ENCODE measurements at places on chromosomes 3 and 15.

GRCh38 chr3:194472290-194472920, 14.4 kb downstream of the ATP13A3 start:
- DNase-seq, result no peak

DNA sequence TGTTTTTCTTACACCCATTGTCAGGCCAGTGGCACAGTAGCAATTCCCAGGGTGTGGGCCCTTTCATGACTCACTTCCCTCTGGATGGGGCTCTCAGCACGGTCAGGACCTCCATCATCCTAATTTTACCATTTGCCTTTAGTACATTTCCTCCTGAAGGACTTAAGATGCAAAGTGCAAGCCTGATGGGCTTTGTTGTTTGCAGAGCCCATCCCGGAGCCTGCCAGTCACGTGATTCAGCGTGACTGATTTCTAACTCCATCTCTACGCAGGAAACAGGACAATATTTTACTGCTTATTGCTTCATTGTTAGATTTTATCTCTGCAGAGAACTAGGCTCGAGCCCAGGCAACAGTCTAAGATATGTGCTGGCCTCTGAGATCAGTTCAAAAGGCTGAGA, 223.7 kb downstream of the PDZRN3 start:
- no peak for DNase-seq

GRCh38 chr15:92636401-92636907, 19.1 kb downstream of the FAM174B start:
- no peak for DNase-seq

- DNase-seq, result no peak
These were observed 15.8 kb upstream of the ABTB1 start for GRCh38 chr3:127656906-127657305.

- no peak for DNase-seq
These were observed 6.3 kb downstream of the TBL1XR1 start for GRCh38 chr3:177190756-177191681.

DNA sequence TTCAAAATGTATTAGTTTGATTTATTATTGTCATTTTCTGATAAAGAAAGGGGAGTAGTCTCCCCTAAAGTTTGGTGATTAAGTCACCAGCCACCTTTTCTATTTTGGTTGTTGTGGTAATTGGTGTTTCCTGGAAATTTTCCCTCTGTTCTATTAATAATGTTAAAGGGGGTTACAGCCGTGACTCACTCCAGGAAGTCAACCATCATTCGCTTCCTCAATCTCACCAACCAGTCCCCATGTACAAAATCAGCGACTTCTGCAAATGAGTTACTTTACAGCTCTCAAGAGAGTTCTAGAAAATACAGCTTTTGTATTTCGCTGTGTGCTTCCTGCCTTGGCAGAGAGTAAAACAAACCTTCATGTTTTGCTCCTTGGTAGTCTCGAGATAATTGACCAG, 285.1 kb downstream of the LPP start:
- DNase-seq, result peak; percentile 2

GRCh38 chr3:130341388-130341787, 4.1 kb upstream of the COL6A5 start:
- DNase-seq, result no peak

GRCh38 chr3:187725653-187726370, 19.5 kb downstream of the BCL6 start:
- no peak for DNase-seq

DNA sequence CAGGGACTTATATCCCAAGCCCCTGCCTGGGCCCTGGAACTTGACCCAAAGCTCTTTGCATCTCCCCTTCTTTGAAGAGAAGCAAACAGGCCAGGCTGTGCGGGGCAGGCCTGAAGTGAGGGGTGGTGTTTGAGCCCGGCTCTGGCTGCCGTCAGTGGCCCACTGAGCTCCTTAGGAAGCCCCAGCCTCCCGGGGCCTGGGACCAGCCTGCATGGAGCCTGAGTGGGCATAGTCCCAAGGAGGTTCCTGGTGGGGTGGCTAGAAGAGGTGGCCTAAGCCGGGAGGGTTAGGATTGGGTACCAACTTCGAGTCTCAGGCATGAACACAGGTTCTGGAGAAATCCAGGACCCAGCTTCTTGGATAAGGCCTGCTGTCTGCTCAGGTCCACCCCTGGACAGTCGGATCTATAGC, 6.4 kb downstream of the TMIE start:
- no peak for DNase-seq

- DNase-seq, result no peak
These were observed 85.5 kb upstream of the LRTM1 start for GRCh38 chr3:55013145-55013925.

DNA sequence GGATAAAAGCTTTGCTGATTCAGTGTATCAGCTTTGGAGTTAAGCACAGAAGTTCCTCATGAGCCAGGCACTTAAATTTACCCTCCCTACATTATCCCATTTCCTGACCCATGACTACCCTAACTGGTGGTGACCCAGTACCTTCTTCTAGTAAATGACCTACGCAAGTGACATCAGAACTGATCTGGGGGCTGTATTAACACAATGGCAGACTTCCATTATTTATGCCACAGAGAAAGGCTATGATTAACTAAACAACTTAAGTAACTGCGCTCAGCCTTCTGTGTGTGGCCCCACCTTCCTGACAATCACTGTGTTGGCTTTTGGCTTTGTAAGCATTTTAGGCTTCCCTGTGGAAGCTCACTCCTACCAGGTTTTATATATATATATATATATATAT, 1.9 kb downstream of the MB21D2 start:
- DNase-seq, result no peak

GRCh38 chr15:90829942-90830440, 38.4 kb upstream of the FURIN start:
- DNase-seq, result no peak

GRCh38 chr15:25785641-25786025, 77.5 kb downstream of the ATP10A start:
- DNase-seq, result no peak

DNA sequence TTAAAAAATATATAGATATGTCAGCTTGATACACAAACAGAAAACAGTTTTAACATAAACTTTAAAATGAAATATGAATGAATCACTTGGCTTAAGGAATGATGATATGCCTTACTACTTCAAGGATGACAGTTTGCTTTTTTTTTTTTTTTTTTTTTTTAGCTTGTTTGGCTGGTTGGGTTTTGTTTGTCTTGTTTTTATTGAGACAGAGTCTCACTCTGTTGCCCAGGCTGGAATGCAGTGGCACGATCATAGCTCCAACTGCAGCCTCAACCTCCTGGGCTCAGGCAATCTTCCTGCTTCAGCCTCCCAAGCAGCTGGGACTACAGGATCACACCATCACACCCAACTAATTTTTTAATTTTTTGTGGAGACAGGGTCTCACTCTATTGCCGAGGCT, 14.5 kb downstream of the LRRC2 start:
- no peak for DNase-seq

DNA sequence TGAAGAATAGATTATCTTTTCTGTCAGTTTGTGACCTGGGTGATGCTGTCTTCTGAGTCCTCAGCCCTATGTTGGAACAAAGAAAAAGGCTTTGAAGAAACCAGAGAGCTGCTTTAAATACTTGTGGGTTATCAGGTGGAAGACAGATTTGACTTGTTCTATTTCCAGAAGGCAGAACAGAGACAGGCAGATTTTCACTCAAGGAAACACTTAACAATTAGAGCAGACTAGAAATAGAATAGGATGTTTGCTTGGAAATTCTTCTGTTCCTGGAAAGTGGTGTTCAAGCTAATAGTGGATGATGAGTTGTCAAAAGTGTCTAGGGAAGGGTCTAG, 219.4 kb downstream of the UBE2E2 start:
- DNase-seq, result no peak

DNA sequence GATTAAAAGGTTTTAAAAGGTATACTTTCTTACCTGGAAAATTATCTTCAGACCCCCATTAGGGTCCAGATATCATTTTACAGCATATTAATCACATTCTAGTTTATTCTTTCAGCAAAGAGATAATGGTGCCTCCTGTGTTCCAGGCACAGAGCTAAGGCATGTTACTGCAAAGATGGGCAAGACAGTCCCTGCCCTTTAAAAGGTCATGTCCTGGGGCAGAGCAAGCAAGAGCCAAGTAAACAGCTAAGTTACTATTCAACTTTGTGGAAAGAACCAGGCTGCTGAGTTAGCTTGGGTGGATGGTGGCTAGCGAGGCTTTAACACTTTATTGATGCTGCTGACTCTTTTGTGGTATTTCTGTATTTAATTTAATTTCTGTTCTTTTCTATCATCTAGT, 75.0 kb downstream of the LRRC28 start:
- no peak for DNase-seq

- no peak for DNase-seq
These were observed 199.1 kb downstream of the LRRN1 start for GRCh38 chr3:3998140-3998922.

GRCh38 chr3:14522768-14523167, 17.4 kb downstream of the GRIP2 start:
- no peak for DNase-seq

- DNase-seq, result no peak
These were observed 71.5 kb downstream of the RAD18 start for GRCh38 chr3:8891774-8892173.

GRCh38 chr15:84582583-84583157, 18.1 kb upstream of the ZSCAN2 start:
- no peak for DNase-seq

DNA sequence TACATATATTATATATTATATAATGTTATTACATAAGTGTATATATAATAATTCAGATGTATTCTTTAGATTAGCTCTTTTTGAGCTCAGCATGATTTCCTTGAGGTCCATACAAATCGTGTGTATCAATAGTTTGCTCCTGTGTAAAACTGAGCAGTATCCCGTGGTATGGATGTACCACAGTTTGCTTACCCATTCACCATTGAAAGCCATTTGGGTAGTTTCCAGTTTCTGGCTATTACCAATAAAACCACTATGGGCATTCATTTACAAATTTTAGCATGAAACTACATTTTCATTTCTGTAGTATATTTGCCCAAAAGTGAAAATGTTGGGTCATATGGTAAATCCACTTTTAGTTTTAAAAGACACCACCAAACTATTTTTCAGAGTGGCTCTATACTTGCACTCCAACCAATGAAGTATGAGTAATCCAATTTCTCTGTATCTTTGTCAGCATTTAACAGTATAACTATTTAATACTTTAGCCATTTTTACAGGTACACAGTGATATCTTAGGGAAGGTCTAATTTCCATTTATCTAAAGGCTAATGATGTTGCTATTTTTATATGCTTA, 1361.4 kb upstream of the GBE1 start:
- no peak for DNase-seq

- no peak for DNase-seq
These were observed 36.7 kb upstream of the CCDC174 start for GRCh38 chr3:14614862-14615261.

- no peak for DNase-seq
These were observed 44.9 kb downstream of the MSL2 start for GRCh38 chr3:136151219-136151618.

Measured in activated CD4-positive, CD25-positive, alpha-beta regulatory T cell treated with anti-CD3 and anti-CD28 coated beads, Interleukin-2, amount 50 U/mL, for 16 hours (primary cell).